Fibroblast of skin of left biceps (primary cell): ENCODE measurements at places on chromosomes 5 and 9.
A peak's percentile ranks its signal among the peaks of the same experiment; 100 is the strongest.

- DNase-seq, result peak; percentile 15
Measured at GRCh38 chr5:121090822-121091221, 626.7 kb downstream of the PRR16 start.

DNA sequence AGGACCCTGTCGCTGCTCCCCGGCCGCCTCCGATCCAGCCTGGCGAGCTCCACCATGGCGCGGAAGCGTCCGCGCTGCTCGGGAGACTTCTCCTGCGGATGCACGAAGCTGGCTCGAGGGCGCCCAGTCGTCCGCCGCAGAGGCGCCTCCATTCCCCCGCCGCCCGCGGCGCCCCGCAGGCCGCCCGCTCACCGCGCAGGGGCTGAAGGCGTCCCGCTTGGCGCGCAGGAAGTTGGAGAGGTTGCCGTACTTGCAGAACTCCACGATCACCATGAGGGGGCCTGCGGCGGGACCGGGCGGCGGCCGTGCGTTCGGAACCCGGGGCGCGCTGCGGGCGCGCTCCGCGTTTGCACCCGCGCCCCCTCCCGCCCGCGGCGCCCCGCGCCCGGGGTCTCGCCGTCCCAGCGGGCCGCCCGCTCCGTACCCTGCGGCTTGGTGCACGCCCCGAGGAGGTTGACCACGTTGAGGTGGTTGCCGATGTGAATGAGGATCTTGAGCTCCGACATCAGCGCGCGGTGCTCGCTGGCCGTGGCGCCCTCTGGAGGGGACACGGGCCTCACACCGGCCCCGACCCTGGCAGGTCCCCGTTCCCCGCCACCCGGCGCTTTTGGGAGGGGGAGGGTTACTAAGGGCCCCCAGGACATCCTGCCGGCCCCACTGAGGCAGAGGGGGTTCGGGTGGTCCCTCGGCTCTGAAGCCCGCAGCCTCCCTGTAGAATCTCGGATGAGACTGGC is 27.7 kb upstream of the SCGB3A1 start:
- DNase-seq, result no peak

- no peak for DNase-seq
Measured at GRCh38 chr9:14197325-14197858, 116.5 kb downstream of the NFIB start.

- DNase-seq, result no peak
Measured at GRCh38 chr5:148791334-148791667, 35.1 kb upstream of the ADRB2 start.

DNA sequence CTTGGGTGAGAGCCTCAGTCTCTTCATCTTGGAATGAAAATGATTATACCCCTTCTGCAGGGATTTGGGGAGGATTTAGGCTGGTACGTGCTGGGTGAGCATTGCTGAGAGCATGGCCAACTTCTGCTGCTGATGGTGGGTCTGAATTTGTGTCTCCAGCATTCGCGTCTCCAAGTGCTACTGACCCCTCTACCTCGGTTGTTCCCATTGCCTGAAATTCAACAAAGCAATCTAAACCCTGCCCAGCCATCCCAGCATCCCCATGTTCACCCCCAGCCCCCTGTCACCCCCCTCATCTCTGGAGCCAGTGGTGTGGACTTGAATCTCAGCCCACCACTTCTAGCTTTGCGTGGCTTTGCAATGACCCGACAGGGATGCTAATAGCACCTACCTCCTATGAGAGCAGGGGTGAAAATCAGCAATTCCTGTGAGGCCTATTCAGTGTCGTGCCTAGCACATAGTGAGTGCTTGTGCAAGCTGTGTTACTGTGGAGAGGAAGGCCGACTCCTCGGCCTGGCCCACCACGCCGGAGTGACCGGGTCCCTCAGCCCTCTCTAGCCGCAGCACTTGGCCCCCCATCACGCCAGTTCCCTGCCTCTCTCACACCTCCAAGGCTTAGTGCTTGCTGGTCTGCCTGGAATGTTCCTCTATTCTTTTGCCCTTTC is 43.4 kb upstream of the SH3PXD2B start:
- DNase-seq, result no peak

DNA sequence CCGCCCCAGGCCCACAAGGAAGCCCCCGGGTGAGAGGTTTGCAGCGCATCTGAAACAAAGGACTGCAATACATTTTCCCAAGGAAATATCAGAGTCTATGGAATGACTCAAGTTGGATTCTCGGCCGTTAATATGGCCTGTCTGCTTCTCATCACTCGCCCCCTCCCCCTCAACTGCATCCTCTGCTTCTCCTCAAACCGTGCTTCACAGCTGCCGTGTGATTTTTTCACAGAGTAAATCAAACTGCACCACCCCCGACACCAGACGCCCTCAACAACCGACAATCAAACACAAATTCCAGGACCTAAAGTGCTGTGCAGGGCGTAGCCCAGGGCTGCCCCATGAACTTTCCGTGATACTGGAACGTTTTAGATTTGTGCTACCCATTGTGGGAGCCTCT is 176.9 kb downstream of the ROR2 start:
- no peak for DNase-seq

DNA sequence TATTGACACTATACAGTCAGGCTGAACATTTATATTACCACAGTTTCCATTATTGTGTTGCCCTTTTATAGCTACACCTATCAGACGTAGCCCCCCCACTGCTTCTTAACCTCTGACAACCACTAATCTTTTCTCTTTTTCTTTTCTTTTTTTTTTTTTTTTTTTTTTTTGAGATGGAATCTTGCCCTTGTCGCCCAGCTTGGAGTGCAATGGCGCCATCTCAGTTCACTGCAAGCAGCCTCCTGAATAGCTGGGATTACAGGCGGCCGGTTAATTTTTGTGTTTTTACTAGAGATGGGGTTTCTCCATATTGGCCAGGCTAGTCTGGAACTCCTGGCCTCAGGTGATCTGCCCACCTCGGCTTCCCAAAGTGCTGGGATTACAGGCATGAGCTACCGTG is 75.4 kb downstream of the UHRF2 start:
- DNase-seq, result no peak

- no peak for DNase-seq
Measured at GRCh38 chr5:13910637-13911288, 33.7 kb downstream of the DNAH5 start.

DNA sequence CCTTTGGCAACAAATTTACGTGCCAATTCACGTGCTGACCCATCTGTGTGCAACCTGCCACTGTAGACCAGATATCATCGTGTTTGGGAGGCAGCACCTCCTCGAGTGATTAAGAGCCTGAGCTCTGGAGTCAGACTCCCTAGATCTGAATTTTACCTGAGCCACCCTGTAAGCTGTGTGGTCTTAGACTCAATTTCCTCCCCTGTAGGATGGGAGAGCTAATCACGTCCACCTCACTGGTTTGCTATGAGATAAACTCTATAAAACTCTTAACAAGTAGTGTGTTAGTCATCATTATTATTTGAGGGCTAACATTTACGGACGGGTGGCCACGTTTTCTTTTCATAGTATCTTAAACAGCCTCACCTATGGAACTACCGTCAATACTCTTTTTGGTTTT is 220.0 kb upstream of the ADAMTSL1 start:
- no peak for DNase-seq

DNA sequence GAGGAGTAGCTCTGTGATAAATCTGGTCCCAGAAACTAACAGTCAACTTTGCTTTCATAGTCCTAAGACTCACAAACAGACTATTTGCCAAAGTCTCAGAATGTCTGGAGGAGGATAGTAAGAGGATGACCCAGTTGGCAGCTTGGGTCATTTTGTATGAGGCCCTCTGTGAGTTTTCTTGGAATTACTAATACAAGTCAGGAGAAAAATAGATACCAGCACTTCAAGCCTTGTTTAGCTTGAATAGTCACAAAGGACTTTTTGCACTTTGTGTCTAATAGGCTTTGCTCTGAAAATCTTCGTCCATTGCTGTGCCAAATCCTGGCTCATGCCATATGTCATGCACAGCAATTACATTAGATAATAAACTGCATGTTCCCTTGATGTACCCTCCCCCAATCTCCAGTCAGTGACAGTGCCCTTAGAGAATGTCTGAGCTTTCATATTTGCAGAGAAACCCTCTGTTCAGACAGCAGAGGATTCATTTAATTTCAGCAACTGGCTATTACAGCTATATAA is 612.8 kb downstream of the CSNK1G3 start:
- no peak for DNase-seq

- no peak for DNase-seq
Measured at GRCh38 chr5:126971455-126972031, 58.8 kb downstream of the MARCHF3 start.

DNA sequence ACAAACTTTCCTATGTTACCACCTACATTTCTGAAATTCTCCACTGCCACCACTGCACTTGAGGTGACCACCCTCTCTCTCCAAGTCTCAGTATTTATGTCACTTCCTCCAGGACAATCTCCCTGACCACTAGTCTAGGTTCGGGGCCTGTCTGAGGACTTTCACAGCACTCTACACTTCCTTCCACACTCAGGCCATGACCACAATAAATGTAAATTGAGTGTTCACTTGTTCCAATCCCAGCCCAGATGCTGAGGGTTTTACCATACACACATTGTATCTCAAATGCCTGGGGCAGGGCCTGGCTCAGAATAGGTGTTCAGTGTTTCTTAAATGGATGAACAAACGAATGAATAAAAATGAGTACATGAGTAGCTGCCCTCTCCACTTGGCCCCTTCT is 26.9 kb upstream of the CCNG1 start:
- DNase-seq, result no peak

- no peak for DNase-seq
Measured at GRCh38 chr9:137009938-137010732, 13.8 kb upstream of the CLIC3 start.

GRCh38 chr5:80964919-80965318 is 4.8 kb downstream of the RASGRF2 start:
- DNase-seq, result no peak

DNA sequence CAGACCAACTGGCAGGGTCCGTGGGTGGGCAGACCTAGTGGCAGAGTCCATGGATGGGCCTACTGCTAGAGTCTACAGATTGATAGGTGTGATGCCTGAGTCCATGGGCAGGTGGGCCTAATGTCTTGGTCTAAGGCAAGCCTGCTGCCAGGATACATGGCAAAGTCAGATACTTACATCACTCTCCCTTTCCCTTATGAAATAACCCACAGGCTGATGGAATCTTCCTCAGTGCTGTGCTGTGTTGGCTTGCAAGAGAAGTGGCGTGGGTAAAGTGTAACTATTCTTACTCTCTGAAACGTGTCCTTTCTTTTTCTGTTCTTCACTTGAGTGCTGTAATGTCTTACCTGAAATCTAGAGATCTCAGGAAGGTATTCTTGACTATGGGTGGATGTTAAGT is 67.3 kb upstream of the ADRB2 start:
- no peak for DNase-seq

DNA sequence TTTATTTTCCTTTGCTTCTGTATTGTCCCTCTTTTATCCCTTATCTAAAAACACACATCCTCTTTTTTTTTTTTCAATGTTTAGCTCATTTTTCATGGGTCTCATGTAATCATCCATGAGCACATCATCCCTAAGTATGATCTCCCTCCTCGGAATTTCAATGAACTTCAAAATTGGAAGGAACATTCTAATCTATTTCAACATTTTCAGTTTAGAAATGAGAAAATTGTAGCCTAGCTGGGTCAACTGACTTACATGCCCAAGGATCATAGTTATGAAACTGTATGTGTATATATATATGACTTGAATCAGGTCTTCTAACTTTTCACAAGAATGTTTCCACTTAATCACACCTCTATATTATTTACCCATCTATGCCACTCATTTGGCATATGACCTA is 77.7 kb downstream of the TUSC1 start:
- DNase-seq, result no peak

DNA sequence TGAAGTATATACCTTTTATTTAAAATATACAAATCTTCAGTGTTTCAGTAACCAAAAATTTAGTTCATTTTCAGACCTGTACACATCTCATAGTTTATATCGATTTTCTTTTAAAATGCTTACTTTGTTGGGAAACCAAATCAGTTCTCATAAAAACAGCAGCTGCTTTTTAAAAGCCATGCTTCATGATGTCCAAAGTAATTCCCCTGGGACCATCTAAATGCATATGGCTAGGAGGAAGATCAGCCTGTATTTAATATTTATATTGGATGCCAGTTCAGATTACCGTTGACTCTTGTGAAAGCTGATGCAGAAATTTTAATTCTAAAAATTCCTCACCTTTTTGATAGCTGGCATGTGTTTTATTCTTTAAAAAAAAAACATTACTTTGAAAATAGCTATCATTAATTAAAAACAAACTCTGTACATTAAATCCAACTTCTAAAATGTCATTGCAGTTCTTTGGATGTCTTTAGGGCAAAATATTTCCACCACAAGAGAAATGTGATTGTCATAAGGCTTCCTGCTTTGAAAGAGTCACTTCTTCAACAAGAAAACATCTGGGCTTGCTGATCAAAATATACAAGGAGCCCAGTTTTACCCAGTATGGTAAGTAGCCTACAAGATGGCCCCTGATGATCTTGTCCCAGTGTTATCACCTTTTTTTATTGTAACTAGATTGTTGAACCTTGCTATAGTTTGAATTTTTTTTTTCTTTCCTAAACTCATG is 1242.9 kb upstream of the CDH6 start:
- DNase-seq, result no peak

GRCh38 chr9:98445576-98445975 is 190.1 kb upstream of the TBC1D2 start:
- no peak for DNase-seq

DNA sequence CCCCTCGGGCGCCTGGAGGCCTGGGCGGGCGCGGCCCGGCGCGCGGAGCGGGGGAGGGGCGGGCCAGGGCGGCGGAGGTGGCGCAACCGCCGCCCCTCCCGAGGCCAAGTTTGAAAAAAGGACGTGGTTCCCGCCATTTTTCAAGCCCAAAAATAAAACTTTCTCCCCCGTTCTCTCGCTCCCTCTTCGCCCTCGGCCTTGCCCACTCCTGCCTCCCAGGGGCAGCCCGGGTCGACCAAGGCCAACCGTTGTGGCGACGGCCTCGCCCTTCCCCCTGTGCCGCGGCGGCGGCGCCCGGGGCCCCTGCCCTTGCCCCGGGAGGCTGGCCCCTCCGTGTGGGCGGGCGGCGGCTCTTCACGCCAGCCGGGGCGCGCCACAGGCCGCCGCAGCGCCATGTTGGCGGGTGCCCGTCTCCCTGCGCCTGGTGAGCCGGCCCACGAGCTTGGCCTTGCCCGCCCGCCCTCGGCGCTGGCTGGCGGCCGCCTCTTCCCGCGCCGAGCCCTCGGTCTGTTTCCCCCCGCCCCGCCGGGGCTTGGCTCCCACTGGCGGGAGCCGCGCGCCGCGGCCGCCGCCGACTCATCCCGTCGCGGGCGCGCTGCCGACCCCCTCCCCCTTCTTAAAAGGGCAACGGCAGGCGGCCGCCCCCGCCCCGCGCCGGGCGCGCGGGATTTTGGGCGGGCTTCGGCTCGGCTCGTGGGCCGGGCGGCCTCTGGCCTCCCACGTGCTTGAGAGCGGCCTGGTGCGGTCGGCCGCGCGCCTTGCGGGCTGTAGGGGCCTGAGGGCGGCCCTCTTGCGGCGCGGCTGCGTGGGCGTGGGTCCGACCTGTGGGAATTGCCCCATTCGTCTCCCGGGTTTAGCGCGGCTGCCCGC is 1.3 kb downstream of the ANP32B start:
- DNase-seq, result peak; percentile 54

DNA sequence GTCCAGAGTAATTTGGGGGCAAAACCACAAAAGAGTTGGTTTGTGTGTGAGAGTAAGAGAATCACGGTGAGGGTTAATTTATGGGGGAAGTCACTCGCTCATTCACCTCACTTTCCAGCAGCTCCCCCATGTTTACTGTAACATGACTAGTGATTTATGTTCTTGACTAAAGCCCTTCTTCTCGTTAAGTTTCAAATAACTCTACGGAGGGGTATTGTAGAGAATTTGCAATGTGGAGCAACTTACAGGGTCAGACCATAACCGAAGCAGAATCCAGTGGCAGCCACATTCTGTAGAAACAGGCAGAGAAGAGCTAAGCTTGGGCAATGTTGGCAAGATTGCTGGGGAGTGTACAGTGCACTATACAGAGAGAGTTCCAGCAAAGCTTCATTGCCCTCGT is 760.6 kb downstream of the IRX1 start:
- DNase-seq, result no peak
